ENCODE measurements at places on chromosomes 2 and 18. TPM values are rescaled to one million over a fixed set of nuclear protein-coding genes. Genes with fewer than 3 reads are reported as not detected.

- DNase-seq, result no peak
Observed at GRCh38 chr2:168186452-168186851, 60.9 kb downstream of the STK39 start.

CTAGE1 gene
- total RNA-seq, result not detected

DNA sequence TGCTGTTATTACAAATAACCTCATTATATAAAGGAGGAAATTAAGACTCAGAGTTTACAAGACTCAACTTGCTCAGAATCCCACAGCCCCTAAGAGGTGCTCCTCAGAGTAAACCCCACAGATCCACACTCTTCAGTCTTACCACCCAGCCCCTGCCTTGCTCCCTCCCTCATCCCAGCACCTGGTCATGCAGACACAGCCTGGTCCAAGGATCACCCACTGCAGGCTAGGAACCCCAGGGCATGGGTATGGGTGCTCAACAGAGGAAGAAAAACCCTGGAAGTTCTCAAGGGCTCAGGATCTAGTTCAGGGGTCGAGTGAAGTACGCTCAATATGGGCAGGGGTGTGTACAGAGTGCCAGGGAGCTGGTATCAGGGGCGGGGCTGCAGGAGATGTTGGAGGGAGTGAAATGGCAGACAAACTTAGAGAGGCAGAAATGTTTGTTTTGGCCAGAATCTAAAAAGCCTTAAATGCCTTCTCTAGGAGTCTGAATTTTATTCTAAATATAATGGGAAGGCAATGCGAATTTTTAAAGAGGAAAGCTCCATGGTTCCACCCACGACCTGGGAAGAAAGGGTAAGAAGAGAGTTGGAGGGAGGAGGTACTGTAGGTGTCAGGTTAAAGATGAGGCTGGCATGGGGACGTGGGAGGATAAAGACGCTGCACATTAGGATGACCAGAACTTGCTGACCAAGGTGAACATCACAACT lies 79.1 kb upstream of the MGAT4A start:
- DNase-seq, result no peak

- no peak for DNase-seq
Observed at GRCh38 chr2:153268941-153269461, 209.6 kb downstream of the RPRM start.

- no peak for DNase-seq
Observed at GRCh38 chr2:98468621-98469236, 24.1 kb downstream of the INPP4A start.

NPC1 gene
- total RNA-seq, result 10.0 TPM

DNA sequence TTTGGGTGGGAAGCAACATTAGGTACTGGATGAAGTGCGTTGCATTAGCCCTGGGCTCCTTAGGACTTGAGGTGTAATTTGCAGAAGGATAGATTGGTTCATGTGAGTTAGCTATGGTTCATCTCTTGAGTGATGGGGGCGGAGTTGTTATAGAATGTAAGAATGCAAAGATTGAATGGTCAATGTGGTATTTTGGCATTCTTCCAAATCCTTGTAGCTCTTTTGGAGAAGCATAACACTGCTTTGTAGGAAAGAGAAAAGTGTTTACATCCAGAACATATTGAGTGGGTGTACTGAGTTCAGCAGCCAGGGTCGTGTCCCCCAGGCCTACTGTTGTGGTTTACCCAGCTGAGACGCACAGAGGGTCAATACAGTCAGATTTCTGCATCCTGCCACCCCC lies 173.5 kb downstream of the FMNL2 start:
- no peak for DNase-seq

KLHL41 gene
- total RNA-seq, result not detected

- no peak for DNase-seq
Observed at GRCh38 chr2:221676566-221677172, 104.6 kb upstream of the EPHA4 start.

- no peak for DNase-seq
Observed at GRCh38 chr2:25685741-25686140, 12.4 kb upstream of the DTNB start.

- peak; percentile 49 for DNase-seq
Observed at GRCh38 chr2:1769703-1770422, 25.5 kb upstream of the PXDN start.

DNA sequence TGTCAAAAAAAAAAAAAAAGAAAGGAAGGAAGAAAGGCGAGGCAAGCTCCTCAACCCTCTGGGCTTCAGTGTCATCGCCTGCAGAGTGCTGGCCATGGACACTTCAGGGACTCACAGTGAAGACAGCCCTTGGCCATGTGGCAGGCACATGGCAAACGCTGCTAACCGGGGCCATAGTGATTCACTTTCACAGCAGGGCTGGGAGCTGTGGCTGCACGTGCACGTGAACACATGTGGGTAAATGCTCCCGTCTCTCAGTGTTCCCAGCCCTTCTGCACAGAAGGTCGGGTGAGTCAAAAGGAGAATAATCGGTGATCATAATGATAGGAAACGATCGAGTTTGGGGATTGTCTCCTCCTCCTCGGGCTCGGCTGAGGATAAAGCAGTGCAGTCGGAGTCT lies 46.1 kb upstream of the UBE2F start:
- no peak for DNase-seq

SKOR2 gene
- not detected for total RNA-seq

RGPD3 gene
- total RNA-seq, result not detected

DNA sequence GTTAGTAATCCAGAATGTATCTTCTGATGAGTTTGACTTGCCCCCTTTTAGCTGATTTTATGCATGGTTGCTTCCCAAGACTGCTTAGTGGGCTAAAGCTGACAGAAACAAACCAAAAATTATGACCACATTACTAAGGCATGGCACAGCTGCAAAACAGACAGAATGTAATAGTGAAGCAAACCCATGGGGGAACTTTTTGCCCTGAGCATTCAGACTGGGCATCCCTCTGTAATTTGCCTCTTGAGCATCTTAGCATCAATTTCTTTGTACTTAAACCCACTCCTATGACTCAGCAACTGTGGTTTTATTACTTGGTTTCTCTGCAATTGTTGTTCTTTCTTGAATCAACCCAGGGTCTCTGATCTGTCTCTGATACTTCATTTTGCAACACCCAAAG lies 487.3 kb upstream of the DCC start:
- no peak for DNase-seq

DNA sequence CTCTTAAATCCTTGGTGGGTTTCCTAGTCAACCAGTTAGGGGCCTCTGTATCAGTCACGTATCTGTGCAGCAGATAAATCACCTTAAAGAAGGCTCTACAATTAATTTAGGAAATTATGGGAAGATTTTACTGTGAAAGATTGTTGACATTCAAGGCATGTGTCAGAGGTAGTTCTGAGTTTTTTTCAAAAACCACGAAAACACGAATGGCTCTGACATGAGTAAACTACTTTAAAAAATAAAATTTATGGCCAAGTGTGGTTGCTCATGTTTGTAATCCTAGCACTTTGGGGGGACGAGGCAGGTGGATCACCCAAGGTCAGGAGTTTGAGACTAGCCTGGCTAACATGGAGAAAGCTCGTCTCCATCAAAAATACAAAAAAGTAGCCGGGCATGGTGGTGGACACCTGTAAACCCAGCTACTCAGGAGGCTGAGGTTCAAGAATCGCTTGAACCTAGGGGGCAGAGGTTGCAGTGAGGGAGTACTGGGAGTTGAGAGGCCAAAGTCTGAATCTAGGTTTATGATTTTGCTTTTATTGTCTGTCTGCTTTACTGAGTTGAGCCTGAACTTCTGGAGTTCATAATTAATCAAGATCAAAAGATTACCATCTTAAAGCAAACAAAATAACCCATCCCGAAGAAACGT lies 77.1 kb downstream of the SPRED2 start:
- no peak for DNase-seq

ACOXL gene
- 0.18 TPM for total RNA-seq

DNA sequence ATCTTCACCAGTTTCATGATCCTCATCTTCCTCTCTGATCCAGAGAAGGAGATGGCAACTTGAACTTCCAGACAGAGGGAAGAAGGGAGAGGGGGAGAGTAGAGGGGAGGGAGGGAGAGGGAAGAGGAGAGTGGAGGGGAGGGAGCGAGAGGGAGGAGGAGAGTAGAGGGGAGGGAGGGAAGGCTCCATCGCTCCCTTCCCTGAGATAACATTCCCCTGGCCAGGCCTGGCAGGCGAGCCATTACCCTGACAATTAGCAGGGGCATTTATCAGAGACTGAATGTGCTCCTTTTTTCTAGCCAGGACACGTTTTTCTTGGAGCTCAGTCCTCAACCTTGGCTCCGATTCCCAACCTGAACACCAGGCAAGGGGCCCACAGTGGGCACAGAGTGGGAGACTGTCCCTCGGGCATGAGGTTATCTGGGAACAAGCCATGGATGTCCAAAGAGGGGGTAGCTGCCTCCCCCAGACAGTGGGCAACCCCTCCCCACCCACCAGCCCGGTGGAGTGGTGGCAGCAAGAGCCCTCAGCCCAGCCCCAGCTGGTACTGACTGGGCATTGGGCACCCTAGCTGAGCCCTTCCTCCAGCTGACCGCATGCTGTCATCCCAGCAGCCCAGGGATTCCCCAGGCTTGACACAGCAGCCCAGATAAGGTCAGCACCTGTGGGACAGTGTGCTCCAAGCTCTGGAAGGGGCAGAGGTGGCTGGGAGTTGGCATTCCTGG lies 81.8 kb downstream of the TNS1 start:
- DNase-seq, result peak; percentile 85

DNA sequence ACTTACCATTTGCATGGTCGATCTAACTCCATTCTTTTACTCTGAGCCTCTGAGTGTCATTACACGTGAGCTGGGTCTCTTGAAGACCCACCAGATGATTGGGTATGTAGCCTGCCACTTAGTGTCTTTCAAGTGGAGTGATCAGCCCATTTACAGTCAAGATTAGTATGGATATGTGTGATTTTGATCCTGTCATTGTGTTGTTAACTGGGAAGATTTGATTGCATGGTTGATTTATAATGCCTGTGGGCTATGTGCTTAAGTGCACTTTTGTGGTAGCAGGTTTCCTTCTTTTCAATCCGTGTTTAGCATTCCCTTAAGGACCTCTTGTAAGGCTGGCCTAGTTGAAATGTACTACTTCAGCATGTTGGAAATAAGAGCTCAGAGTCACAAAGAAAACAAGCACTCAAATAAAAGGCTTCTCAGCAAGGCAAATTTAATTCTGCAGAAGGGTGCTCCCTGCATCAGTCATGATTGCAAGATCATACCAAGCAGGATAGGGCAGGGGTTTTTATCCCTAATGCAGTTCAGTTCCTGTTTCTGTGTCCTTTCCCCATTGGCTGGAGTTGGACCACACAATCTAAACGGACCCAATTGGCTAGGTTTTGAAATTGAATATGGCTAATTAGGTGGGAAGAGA lies 230.7 kb upstream of the SYT4 start:
- no peak for DNase-seq

- DNase-seq, result no peak
Observed at GRCh38 chr2:144595279-144595678, 75.4 kb upstream of the ZEB2 start.

GRCh38 chr2:218993345-218994315 lies at the start of gene CRYBA2:
Gene CRYBA2, minus strand, starts transcription at chr2:218993422. Its CDS starts 246 bp downstream, at chr2:218993176.
- no peak for DNase-seq

CIB4 gene
- not detected for total RNA-seq

DNA sequence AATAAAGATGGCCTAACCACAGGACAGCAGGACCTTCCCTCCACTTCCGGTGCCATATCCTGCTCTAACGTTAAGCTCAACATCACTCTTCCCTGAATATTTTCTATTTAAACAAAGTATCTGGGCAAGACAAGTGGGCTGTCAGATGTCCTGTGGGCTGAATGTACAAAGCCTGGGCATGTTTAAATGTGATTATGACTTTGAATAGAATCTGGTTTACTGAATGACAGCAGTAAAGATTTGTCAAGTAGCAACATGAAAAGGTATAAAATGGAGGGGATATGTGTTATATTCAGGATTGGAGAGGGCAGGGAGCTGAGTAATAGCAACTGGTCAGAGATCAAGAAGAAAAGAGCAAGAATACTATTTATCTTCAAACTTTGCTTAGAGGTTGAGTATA lies 540.9 kb downstream of the NRXN1 start:
- DNase-seq, result no peak

KCNIP3 gene
- 1.5 TPM for total RNA-seq
